ENCODE measurements at places on chromosomes 5 and 9.

DNA sequence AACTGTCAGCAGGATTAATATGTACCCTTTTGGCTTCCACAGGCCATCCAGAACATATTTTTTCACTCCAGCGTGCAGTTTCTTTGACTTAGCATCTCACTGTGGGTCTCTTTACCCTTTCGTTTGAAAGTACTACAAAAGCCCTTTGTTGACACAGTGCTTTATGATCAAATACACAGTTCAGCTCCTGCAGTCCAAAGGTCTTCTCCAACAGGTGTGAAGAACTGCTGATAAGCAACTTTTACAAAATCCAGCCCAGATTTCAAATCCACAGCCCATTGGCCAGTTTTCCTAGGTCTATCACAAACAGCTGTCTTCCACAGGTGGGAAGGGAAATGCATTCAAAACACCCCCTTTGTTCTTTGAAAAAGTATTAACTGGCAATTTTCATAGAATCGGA is 54.8 kb downstream of the MYO10 start:
- DNase-seq: no peak

DNA sequence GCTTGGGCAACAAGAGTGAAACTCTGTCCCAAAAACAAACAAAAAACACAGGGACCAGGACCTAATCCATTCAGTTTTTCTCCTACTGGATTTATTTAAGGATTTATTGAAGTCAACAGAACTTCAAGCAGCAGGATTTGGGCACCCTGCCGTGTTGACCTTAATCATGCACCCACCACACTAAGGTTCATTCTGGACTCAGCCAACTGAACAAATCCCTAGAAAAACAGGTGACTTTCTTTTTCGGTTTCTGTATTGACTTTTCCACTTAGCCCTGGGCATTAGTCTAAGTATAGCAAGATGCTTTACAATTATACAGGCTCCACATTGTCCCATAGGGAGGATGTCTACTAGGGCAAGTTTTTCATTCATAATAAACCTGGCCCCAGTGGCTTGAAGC is 30.0 kb downstream of the ZNF131 start:
- DNase-seq: no peak

GRCh38 chr5:135160036-135160675 is 126.1 kb upstream of the PITX1 start:
- DNase-seq: peak; percentile 16

DNA sequence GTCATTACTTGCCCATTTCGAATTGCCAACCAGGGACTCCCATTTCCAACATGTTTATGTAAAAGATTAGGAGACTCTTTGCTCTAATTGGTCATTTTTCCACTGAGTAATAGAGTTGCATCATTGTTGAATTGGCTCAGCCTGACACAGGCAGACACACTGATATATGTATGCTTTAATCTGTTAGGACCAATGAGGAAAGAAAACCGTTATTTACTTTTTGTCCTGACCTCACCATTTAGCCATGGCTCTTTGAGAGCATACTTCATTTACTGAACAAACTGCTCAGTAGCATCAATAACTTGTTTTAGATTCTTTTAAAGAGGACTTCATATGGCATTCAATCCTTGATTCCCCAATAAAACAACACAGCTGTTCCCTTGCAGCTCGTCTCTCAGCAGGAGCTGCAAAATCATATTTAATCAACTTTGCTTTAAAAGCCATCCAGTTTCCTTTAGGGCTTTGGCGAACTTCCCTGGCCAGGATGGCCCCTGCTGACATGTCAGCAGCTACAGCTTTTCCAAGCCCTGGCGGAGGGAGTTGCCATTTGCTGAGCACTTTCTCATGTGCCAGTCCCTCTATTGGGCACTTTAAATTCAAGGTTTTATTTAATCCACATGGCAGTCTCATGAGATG is 251.5 kb upstream of the TNC start:
- no peak for DNase-seq

DNA sequence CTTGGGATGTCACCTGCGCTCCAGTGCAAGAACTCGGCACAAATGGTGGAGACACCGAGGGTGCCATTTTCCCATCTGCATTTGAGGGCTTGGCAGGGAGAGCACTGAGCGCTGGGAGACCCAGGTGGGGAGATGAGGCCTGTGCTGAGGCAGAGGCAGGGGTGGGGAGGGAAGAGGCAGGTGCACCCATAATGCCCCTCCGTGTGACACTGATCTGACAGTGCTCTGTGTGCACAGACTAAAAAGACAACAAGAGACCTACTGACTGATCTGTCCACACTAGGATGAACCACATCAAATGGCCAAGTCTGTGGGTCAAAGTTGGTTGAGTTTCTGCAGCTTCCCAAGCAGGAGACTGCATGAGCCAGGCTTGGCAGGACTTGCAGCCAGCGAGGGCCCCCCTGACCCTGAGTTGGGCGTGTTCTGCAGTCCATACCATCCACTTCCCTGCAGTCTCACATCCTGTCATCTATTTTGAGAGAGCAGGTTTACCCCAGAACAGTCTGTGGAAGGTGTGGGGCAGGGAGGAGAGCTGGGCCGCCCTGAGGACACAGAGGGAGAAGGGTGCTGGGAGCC is 41.9 kb downstream of the NEK6 start:
- DNase-seq: no peak

- no peak for DNase-seq
Observed at GRCh38 chr5:1192971-1193590, 8.3 kb upstream of the SLC6A19 start.

GRCh38 chr5:58466939-58467338 is 7.1 kb upstream of the PLK2 start:
- no peak for DNase-seq

DNA sequence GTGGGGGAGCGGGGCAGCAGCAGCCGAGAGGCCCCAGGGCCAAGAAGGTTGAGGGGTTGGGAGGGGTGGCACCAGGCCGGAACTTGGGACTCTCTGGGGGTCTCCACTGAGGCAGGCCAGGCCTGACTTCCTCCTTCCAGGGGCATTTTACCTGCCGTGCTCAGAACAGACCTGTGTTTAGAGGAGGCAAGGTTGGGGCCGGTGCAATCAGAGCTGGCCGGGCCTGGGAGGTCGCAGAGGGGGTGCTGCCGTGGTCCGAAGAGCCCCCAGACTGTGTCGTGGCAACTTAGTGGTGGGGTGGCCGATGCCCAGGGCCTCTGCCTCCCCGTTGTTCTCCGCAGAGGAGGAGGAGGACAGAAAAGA is 21.8 kb downstream of the GLT6D1 start:
- no peak for DNase-seq

DNA sequence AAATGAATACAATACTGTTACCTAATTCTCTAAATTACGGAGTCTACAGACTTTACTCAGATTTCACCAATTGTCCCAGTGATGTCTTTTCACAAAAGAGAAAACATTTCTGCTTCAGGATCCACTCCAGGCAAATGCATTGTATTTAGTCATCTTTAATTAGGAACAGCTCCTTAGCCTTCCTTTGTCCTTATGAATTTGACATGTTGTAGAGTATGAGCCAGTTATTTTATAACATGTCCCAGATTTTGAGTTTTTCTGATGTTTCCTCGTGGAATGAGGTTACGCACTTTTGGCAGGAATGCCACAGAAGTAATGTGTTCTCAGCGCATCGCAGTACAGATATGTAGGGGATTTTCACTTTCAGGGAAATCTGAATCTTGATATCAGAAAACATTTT is 10.5 kb downstream of the HABP4 start:
- no peak for DNase-seq

DNA sequence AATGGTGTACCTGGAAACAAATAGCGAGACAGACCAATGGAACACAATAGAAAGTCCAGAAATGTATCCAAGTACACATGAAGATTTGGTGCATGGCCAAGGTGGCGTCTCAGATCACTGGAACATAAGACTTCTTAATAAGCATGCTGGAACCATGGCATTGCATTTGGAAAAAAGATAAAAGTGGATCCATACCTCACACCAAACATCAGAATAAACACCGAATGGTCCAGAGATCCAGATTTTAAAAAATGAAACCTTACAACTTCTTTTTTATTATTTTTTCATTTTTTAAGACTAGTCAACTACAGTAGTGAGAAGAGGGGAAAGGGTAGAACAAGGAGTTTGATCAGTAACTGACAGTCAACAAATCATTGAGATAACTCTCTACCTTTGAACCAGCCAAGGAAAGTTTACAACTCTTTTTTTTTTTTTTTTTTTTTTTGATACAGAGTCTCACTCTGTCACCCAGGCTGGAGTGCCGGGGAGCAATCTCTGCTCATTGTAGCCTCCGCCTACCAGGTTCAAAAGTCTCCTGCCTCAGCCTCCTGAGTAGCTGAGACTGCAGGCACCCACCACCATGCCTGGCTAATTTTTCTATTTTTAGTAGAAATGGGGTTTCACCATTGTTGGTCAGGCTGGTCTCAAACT is 8.8 kb upstream of the DUSP1 start:
- no peak for DNase-seq

DNA sequence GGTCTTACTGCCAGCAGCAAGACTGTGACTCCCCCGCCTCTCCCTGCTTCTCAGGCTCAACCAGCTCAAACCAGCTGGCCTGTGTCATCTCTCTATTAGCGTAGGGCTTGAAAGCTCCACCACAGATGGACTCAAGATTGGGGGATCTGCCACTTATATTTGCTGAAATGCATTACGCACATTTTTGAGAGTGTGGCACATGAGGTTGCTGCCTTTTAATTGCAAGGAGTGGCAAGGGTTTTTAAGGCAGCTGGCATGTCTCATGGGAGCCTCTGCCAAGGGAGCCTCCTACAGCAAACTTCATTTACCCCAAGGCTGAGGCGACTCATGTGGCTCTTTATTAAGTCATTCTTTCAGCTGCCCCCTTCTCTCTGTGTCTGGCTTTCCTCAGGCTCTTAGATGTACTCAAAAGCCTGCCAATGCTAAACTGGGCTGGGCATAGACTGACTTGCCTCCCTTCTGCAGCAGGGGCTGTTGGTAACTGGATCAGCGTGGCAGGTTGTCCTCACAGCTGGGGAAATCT is 219.3 kb downstream of the SMARCA2 start:
- no peak for DNase-seq

GRCh38 chr5:147534172-147534951 is 24.5 kb upstream of the DPYSL3 start:
- DNase-seq: no peak
